ENCODE measurements at places on chromosomes 2 and 18. TPM values are rescaled to one million over a fixed set of nuclear protein-coding genes. Genes with fewer than 3 reads are reported as not detected.

RGPD3 gene
- total RNA-seq: 0.05 TPM

AMER3 gene
- total RNA-seq: not detected

C2orf72 gene
- total RNA-seq: 0.29 TPM

- no peak for DNase-seq
Observed at GRCh38 chr18:8946066-8946838, 156.2 kb upstream of the NDUFV2 start.

Measured in glomerular endothelial cell (primary cell).